ENCODE measurements at places on chromosomes 4 and X.

DNA sequence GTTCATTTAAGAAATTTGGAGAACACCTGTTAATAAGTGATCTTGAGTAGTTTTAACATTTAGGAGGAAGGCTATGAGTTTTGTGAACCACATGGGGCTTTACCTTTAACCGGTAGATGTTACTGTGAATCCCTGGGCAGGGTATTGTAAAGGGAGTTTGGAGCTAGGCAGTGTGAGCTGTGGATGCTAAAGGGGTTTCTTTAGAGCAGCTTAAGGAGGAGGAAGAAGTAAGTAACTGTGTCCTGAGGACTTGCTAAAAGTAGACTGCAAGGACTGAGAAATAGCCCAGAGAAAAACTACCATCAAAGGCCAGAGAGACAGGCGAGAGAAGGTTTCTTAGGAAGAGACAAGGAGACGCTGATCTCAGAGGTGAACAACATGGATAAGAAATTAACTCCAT is 5.6 kb downstream of the RHOH start:
- DNase-seq, result peak; percentile 53

DNA sequence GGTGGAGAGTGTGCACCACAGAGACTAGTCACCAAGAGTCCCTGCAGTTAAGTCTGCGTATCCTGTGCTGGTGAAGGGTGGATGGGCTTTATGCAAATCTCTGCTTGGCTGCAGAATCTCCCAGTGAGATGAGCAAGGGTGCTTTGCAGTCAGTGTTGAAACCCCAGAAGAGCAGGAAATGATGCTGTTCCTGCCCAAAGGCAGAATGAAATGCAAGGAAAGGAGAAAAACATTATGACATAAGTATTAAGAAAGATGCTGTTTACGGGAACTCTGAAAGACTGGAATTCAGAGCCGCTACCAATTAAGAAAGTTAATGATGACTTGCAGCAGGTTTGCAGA is 25.4 kb upstream of the ACSL1 start:
- DNase-seq, result no peak

- DNase-seq, result no peak
Observed at GRCh38 chrX:110286106-110286505, 31.8 kb downstream of the AMMECR1 start.

- DNase-seq, result no peak
Observed at GRCh38 chrX:115939070-115939469, 231.5 kb upstream of the AGTR2 start.

- no peak for DNase-seq
Observed at GRCh38 chrX:66756717-66757116, 117.8 kb upstream of the EDA2R start.
